Natural killer cell treated with Interleukin-12 subunit alpha and Interleukin-12 subunit beta and Interleukin-15 and Interleukin-18, amount 100 ng/mL, for 72 hours (primary cell): ENCODE measurements at places on chromosomes 3 and 15. TPM values are rescaled to one million over a fixed set of nuclear protein-coding genes. Genes with fewer than 3 reads are reported as not detected.

DNA sequence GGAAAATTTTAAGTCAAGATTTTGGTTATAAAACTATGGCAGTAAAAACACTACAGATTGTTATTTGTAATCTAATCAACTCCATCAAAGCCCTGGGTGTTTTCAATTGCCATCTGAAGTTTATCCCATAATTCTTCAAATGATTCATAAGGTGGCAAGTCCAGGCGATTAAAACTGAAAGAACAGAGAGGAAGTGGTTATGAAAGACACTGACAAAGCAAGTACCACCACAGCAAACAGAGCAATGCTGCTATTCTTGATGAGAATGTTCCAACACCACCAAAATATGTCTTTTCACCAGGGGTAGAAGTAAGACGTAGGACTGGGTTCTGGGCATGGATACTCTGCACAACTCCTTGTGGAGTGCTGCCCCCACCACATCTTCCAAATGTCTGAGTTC is 86.9 kb upstream of the PRTG start:
- peak overlapping the region; percentile 60 for H3K4me3 ChIP-seq
- peak overlapping the region; percentile 69 for H3K27ac ChIP-seq
- peaks cover 13% of the 10 kb centered on the region for H3K4me1 ChIP-seq
- no peaks in the 10 kb centered on the region for H3K36me3 ChIP-seq
- DNase-seq: no peak
- no peaks in the 10 kb centered on the region for H3K27me3 ChIP-seq

- peaks cover 10% of the 10 kb centered on the region for H3K4me1 ChIP-seq
- peak overlapping the region; percentile 17 for H3K4me3 ChIP-seq
- H3K27me3 ChIP-seq: no peaks in the 10 kb centered on the region
- H3K27ac ChIP-seq: no peak overlapping the region
- peak; percentile 69 for DNase-seq
Measured at GRCh38 chr3:172622916-172623700, 87.8 kb downstream of the NCEH1 start.

DNA sequence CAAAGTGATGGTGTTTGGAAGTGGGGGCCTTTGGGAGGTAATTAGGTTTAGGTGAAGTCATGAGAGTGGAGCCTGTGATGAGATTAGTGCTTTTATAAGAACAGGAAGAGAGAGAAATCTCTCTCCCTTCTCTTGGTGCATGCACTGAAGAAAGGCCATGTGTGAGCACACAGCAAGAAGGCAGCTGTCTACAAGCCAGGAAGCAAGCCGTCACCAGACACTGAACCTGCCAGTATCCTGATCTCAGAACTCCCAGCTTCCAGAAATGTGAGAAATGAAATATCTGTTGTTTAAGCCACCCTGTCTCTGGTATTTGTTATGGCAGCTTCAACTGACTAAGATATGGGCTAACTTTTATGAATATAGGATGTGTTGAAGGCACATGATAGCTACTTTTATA is 72.6 kb downstream of the REC114 start:
- H3K27ac ChIP-seq: no peak overlapping the region
- no peaks in the 10 kb centered on the region for H3K36me3 ChIP-seq
- peaks cover 8% of the 10 kb centered on the region for H3K4me1 ChIP-seq
- no peaks in the 10 kb centered on the region for H3K27me3 ChIP-seq
- no peak overlapping the region for H3K4me3 ChIP-seq

DNA sequence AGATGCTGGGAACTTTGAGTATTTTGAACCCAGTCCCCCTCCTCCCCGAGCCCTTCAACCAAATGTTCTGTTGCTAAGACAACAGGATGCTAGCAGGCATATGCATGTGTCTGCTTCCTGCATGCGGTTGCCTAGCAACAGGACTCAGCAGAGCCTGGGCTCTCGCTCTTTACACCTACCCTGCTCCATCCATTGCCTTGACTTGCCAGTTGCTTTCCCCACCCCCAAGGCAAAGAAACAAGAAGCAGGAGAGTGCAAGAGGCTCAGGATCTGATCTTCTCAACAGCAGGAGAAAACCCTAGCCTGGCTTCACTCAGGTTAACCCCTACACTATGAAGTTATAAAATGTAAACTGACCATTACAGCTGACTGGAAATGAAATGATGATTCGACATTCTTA is 393.0 kb downstream of the IGSF11 start:
- no peak overlapping the region for H3K4me3 ChIP-seq
- H3K27me3 ChIP-seq: no peaks in the 10 kb centered on the region
- no peaks in the 10 kb centered on the region for H3K4me1 ChIP-seq
- H3K36me3 ChIP-seq: no peaks in the 10 kb centered on the region

DNA sequence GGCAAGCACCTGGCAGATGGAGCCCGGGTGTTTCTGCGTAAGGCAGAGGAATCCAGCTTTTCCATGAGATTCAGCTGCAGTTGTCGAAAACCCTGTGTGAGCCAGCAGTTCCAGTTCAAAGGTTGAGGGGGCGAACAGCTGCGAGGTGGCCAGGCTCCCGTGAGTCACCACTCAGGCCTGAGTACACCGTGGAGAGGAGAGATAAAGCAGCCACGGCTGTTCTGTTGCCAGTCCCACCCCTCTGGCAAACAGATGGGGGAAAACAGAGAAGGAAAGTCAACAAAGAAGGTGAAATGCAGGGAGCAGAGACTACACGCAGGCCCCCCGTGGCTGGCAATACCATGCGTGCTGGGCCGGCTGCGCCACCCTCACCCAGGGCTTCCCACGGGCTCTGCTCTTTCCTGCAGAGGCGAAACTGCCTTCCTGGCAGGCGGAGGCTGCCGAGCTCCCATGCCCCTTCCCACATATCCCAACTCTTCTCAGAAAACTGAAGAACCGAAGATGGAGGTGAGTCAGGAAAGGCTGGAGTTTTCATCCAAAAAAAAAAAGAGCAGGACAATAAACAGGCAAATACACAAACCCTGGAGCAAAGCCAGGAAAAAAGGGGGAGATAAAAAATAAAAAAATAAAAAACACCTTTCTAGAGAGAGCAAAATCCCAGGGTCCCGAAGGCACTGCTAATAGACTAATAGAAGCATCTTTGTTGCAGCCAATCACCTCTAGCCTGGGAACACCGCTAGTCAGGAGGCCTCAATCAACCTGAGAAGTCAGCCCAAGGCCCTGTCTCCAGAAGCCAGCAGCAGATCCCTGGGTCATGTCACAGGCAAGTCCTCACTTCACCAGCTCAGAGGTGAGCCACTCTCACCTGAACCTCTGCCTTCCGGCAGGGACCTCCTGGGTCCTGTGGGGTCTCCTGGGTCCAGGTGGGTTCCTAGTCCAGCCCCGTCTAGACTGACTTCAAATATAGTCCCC is 37.7 kb downstream of the FAM174B start:
- no peaks in the 10 kb centered on the region for H3K4me1 ChIP-seq
- no peak overlapping the region for H3K27ac ChIP-seq
- H3K27me3 ChIP-seq: no peaks in the 10 kb centered on the region
- H3K36me3 ChIP-seq: no peaks in the 10 kb centered on the region
- DNase-seq: no peak
- no peak overlapping the region for H3K4me3 ChIP-seq

Gene DPPA2
- not detected for total RNA-seq

DNA sequence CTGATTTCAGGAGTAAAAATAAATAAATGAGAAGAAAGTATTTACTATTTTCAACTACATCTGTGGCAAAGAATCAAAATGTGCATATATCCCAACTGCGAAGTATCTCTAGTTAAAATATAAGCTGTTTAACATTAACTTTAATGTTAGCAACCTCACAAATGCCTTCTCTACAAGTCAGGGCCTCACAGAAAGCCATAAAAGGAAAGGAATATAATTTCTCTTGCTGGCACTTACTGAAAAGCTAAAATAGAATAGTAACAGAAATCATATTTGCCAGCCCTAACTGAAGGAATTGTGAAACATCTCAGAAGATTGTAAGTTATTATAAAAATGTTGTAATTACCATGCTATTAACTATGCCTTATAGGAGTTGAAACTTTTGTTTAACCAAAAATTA is 65.1 kb upstream of the MBNL1 start:
- peaks cover 62% of the 10 kb centered on the region for H3K4me1 ChIP-seq
- DNase-seq: no peak
- peak overlapping the region; percentile 94 for H3K4me3 ChIP-seq
- no peaks in the 10 kb centered on the region for H3K27me3 ChIP-seq

GRCh38 chr15:71921191-71921590 is 110.8 kb downstream of the NR2E3 start:
- no peaks in the 10 kb centered on the region for H3K27me3 ChIP-seq
- H3K4me1 ChIP-seq: no peaks in the 10 kb centered on the region
- H3K36me3 ChIP-seq: no peaks in the 10 kb centered on the region
- no peak overlapping the region for H3K4me3 ChIP-seq
- DNase-seq: no peak

Gene OCA2
- total RNA-seq: not detected
